ENCODE measurements at places on chromosomes 1 and 21.

DNA sequence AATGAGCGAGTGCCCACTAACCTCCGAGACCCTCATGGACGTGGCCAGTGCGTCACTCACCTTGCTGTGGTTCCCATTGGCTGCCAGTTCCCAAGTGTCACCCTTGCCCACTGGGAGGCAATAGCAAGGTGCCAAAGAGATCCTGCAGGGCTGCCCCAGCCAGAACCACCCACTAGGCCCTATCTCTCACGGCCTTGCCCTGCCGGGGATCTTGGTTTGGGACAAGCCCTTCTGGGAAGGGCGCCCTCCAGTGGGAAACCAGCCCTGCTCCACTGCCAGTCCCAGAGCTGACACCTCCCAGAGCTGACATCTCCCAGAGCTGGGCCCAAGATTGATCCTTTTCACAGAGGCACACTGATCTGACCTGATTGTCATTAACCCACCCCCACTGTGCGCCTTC, 2.1 kb upstream of the SELENON start:
- DNase-seq: no peak

DNA sequence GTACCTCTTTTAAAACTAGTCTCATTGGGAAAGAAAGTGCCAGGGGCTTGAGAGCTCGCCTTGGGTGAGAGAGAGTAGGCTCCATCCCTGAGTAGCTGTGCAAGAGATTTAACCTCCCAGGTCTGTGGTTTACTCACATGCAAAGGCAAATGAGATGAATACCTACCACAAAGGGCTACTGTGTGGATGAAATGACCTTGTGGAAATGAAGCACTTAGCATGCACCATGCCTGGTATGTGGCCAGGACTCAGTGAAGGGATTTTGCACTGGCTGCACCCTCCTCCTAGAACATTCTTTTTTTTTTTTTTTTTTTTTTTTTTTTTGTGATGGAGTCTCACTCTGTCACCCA, 120.3 kb downstream of the PROX1 start:
- DNase-seq: no peak

DNA sequence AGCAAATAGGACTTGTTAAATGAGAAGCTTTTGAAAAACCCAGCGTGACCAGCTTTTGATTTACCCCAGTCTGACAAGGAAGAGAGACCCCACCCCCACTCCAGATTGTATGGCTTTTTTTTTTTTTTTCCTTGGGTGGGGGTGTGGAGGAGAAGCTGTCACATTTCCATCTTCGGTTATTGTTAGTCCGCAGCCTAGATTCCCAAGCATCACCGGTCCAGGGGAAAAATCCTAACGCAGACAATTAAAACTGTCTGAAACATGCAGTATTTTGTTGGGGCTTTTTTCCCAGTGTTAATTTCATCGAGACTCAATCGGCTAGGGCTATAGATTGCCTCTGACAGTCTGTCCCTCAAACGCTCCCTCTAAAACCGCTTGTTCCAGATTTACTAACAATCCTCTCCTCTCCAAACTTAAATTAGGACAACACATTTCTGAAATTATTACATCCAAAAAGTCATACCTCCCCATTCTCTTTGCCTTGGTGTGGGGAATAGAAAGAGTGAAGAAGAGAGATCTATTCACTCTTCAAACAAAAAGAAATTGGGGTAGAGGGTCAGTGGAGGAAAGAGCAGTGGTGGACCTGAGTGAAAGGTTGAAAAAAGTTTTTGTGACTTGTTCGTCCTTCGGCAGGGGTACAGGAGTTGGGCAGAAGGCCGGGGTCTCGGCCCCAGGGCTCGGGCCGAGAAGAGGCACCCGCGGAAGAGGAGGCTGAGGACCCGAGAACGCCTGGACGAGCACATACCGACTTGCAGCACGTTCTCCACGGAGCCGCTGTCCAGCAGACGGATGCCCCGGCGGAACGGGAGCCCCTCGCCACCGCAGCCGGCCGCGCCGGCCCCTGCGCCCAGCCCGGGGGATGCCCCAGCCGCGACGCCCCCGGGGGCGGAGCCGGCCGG, 1.1 kb downstream of the ZSWIM5 start:
- DNase-seq: no peak

GRCh38 chr1:172566196-172566997, 33.4 kb downstream of the SUCO start:
- DNase-seq: no peak

- no peak for DNase-seq
Measured at GRCh38 chr1:53048960-53049573, 12.9 kb upstream of the PODN start.

DNA sequence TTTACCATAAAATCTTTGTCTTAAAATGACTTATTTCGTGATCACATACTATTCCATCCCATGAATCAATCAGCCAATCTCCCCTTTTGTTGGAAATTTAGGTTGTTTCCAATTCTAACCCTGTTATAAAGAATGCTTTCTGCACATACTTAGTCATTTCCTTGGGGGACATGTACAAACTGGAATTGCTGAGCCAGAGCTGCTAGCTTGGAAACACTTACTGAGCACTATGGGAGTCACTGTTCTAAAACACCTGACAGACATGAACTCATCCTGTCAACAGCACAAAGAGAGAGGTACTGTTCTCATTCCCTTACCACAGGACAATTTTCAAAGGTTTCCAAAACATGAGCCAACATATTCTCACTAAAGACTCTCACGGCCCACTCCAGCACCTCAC, 32.1 kb downstream of the AK2 start:
- no peak for DNase-seq

GRCh38 chr1:233240371-233240770, 55.2 kb downstream of the PCNX2 start:
- no peak for DNase-seq

DNA sequence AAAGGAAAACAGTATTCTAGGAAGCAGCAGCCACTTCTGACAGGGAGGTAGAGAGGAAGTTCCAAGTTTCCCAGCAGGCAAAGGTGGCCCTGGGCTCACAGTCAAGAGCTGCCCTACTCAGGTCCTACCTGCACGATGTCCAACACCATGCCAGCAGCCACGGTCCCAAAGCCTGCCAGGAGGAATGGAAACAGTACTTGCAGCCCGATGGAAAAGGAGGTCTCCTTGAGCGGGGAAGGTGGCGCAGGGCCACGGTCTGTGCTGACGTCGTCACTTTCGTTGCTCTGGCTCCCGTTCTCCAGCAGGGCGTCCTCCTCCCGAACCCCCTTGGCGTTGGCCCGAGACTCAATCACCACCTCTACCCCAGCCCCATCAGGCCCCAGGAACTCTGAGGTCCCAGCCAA, 3.1 kb downstream of the SLC41A1 start:
- no peak for DNase-seq

DNA sequence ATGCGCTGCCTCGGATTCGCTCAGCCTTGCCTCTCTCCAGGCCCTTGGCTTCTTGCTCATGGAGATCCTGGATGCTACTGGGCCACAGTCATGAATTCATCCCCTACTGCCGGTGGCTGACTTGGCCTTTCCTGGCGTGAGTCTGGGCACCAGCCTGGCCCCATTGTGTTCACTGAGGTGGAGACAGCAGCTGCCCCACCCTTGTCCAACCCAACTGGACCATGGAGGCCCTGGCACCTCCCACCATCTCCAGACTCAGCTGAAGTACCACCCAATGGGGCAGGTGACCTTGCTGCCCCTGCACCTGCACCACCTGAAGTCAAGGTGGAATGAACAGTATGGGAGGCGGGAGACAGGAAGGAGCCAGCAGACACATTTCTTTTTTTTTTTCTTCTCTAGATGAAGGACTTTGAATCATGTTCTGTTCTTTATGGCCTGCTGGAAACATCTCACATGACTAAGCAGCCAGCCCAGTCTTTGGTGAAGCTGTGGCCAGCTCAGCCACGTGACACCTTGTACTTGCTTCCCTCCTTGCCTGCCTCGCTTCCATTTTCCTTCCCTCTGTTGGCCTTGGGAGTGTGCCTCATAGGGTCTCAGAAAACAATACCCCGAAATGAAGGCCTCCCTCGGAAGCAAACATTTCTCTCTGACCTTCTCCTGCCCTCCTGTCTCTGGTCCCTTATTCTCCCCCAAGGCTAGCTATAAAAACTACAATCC, 3.8 kb upstream of the SLC30A2 start:
- no peak for DNase-seq

DNA sequence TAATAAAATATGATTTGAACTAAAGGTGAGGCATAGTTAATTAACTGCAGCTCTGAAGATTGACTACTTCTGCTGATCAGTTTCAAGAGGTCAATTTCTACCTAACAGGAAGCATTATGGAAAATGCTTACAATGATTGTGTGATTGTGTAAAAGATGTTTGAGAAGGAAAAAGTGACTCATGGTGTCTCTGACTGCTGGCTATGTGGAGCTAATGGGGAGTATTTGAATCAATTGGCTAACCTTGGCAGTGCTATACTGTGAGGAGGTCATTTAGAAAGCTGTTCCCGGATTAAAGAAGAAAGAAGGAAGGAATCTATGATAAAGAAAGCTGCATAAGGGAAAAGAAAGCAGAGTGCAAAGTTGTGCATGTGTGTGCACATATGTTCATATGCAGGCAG, 376.5 kb downstream of the ADGRL2 start:
- DNase-seq: no peak

- no peak for DNase-seq
Measured at GRCh38 chr21:41671859-41672542, 94.9 kb downstream of the RIPK4 start.

DNA sequence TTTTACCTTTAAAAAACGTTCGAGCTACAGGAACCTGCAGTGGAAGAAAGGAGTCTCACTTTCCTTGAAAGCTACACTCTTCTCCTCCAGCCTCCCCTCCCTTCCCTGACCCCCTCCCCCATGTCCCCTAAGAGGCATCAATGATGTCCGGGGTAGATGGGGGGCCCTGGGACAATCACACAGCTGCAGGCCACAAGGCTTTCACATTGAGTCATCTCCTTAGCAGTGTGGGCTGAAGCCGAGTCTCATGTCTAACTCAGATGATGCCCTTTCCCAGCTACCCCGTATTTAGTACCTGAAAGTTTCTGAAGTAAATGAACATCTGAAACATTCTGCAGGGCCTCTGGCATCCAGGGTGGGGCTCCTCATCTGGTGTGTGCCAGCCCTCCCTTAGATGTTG, 6.3 kb upstream of the GPR25 start:
- DNase-seq: no peak

GRCh38 chr21:15152591-15152990, 87.8 kb upstream of the NRIP1 start:
- DNase-seq: no peak

GRCh38 chr1:199079994-199080393, 441.2 kb downstream of the PTPRC start:
- no peak for DNase-seq

- no peak for DNase-seq
Measured at GRCh38 chr1:36705629-36706028, 222.9 kb upstream of the CSF3R start.

DNA sequence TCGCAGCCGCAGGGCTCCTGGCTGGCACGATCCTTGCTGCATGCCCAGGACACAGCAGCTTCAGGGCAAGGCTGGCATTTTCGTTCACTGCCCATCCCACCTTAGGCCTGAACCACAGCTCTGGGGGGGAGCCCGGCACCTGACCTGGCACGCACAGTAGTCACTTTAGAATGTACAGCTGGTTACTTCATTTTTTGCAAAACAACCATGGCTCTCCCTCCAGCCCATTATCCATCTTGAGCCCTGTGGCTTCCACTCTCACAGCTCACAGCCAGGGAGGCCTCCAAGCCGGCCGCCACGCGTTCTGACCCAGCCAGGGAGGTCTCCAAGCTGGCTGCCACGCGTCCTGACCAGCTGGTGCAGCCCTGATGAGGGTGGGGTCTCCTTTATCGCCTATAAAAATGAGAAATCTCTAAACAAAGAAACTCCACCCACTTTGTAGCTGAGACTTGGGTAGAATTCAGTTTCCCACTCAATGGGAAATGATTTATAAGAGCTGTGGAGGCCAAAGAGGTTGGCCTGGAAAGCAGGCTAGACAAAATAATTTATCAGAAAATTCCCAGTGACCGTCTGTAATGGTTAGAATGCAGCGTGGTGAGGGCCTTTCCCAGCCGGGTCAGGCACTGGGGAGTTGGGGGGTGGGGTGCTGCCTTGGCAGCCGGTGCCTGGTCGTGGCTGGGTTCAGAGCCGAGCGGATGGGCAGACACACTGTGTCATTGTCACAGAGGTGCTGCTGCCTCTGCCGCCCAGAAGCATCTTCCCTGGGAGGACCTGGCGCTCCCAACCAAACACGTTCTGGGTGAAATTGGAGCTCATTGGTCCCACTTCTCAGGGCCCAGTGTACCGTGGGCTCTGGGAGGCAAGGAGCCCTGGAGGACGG, 54.6 kb upstream of the ACTRT2 start:
- no peak for DNase-seq

GRCh38 chr1:247854899-247855545, 2.0 kb upstream of the TRIM58 start:
- DNase-seq: no peak

GRCh38 chr1:41957568-41957967, 38.8 kb upstream of the HIVEP3 start:
- DNase-seq: no peak

GRCh38 chr21:45893740-45894449, 87.7 kb upstream of the COL6A1 start:
- no peak for DNase-seq

DNA sequence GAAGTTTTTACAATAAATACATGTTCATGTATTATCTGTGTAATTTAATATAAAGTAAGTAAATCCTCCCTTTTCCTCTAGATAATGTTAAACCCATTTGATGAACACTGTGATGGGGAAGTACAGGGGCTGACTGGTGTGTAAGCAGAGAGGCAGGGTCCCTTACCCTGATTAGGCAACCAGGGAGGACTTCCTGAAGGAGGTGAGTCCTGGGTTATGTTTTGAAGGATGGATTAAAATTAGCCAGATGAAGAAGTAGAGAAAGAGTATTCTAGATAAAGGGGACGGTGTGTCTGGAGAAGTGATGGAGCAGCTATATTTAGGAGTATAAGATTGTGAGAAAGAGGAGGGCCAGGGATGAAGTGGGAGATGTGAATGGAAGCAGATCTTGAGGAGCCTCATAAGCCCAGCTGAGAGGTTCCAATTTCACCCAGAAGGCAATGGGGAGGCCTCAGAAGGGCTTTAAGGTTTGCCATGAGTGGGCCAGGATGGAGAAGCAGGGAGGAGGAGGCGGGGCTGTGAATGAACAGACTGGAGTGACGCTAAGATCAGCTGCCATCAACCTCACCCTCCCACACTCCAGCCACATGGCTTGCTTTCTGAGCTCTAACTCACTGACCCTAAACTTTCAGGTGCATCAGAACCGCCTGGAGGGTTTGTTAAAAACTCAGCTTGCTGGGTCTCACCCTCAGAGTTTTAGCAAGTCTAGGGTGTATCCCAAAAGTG, 30.9 kb upstream of the ID3 start:
- DNase-seq: no peak

DNA sequence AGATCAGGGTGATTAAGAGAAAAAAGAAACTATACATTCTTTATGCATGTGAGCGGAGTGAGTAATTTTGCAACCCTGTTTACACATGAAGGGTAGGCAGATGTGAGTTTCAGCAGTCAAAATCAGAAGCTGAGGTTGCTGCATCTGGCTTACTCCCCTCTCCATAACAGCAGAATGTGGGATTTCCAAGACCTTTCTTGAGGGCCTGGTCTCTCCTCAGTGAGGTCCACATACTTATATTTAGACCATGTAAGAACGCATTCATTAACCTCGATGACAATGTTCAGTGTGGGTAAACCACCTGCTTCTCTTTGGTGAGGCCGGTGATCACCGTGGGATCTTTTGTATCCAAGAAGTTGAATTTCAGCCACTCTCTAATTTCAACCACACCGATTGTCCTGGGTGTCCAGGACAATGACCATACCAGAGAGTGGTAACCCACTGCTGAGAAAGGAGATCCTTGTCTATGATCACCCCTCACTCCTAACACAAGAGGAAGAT, 18.7 kb upstream of the RAP1A start:
- no peak for DNase-seq

All from stimulated activated CD4-positive, alpha-beta T cell treated with anti-CD3 and anti-CD28 coated beads, Interleukin-1b, Interleukin-23, amount 100 ng/mL, for 1 hour (primary cell).